Thyroid gland (tissue), 4 donors: ENCODE measurements at places on chromosomes 5 and 9. TPM values are rescaled to one million over a fixed set of nuclear protein-coding genes. Genes with fewer than 3 reads are reported as not detected.
A peak's percentile ranks its signal among the peaks of the same experiment; 100 is the strongest.

- no peaks in the 10 kb centered on the region for H3K36me3 ChIP-seq
- no peak for DNase-seq
- peaks cover 17% of the 10 kb centered on the region for H3K4me1 ChIP-seq
- H3K27ac ChIP-seq = no peak overlapping the region
- no peak overlapping the region for H3K4me3 ChIP-seq
Observed at GRCh38 chr9:27408001-27408400, 111.1 kb upstream of the EQTN start.

DNA sequence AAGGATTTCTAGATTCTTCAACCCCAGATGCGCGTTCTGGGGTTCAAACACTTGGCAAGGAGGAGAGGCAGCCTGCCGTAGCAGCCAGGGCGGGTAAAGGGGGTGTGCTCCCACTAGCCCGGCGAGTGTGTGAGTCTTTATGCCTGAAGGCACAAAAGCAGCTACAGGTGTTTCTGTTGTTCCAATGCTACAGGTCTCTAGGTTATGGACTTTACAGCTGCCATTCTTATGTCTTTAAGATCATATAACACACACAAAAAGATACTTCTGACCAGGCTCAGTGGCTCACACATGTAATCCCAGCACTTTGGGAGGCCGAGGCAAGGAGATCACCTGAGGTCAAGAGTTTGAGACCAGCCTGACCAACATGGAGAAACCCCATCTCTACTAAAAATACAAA lies 133.6 kb upstream of the RETREG1 start:
- H3K36me3 ChIP-seq = no peaks in the 10 kb centered on the region
- H3K4me1 ChIP-seq = no peaks in the 10 kb centered on the region
- H3K27me3 ChIP-seq = no peaks in the 10 kb centered on the region
- no peak overlapping the region for H3K27ac ChIP-seq
- DNase-seq = no peak
- H3K4me3 ChIP-seq = no peak overlapping the region

The CENPP gene
- total RNA-seq = 9.3 TPM

The FGFR4 gene
- 1.2 TPM for total RNA-seq

GRCh38 chr9:23850242-23850689 lies 24.2 kb upstream of the ELAVL2 start:
- H3K4me3 ChIP-seq = peak overlapping the region; percentile 23
- peak; percentile 44 for DNase-seq
- no peaks in the 10 kb centered on the region for H3K36me3 ChIP-seq
- no peak overlapping the region for H3K27ac ChIP-seq

DNA sequence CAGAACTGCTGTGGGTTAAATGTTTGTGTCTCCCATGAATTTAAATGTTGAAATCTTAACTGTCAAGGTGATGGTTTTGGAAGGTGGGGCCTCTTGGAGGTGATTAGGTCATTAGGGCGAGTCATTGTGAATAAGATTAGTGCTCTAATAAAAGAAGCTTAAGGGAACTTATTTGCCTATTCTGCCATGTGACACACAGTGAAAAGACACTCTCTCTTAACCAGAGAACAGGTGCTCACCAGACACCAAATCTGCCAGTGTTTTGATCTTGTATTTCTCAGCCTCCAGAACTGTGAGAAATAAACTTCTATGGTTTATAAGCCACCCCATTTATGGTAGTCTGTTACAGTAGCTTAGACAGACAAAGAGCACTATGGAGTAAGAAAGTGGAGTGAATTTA lies 117.9 kb upstream of the SV2C start:
- no peaks in the 10 kb centered on the region for H3K27me3 ChIP-seq
- DNase-seq = no peak
- no peak overlapping the region for H3K4me3 ChIP-seq
- no peaks in the 10 kb centered on the region for H3K4me1 ChIP-seq

- no peaks in the 10 kb centered on the region for H3K36me3 ChIP-seq
- no peaks in the 10 kb centered on the region for H3K4me1 ChIP-seq
- H3K27me3 ChIP-seq = no peaks in the 10 kb centered on the region
Observed at GRCh38 chr9:90141723-90142122, 500.9 kb downstream of the DIRAS2 start.

DNA sequence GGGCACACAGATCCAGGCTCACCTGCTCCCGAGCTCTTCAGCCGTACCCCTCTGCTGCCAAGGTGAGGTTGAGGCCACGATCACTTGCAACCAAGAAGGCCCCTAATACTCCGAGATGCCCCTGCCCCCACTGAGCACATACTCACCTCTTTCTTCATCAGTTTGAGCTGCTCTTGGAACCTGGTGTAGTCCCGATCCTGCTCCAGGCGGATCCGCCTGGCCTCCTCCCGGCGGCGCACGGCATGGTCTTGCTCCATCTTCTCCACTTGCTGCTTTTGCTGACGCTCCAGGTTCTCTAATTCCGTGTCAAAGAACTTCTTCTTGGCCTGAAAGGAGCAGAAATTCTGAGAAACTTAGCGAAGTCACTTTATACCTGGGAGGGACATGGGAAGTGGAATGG lies 75.7 kb upstream of the FBXW11 start:
- no peak for DNase-seq
- no peaks in the 10 kb centered on the region for H3K36me3 ChIP-seq
- no peak overlapping the region for H3K4me3 ChIP-seq

The PCDHA1 gene
- not detected for total RNA-seq

- DNase-seq = no peak
- no peak overlapping the region for H3K27ac ChIP-seq
- no peaks in the 10 kb centered on the region for H3K36me3 ChIP-seq
Observed at GRCh38 chr9:76570826-76571225, 111.8 kb downstream of the GCNT1 start.

DNA sequence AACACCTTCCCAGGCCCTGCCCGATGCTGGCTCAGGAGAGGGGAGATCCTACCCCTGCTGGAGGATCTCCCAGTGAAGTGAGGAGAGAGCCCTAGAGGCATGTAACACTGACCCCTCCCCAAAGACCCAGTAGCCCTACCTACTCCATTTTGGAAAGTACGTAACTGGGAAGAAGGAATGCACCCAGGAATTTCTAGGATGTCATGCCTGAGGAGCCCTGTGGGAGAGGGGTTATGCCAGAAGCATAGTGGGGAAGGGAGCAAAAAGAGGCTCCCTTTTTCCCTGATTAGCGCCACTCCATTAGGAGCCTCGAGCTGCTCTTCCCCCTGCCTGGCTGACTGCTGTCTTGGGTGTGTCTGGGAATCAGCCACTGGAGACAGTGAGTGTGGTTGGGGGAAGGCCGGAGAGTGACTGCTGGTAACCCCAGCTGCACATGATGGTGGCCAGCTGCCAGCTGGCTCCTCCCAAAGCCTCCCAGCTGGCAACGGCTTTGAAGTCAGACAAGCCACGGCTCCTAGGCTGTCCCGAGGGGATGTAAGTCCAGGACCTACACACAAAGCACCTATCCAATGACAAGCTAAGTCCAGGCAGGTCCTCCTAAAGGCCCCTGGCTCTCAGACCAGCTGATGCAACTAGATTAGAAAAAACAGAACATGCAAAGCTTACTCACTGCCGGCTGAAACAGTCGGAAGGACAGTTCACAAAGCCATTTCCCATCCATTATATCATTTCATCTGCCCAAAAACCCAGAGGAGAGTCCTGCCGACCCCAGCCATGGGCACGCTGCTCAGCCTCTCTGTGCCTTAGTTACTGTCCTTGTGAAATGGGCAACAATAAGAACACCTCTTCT lies 136.5 kb upstream of the ABCA1 start:
- no peaks in the 10 kb centered on the region for H3K27me3 ChIP-seq
- H3K36me3 ChIP-seq = no peaks in the 10 kb centered on the region
- no peak overlapping the region for H3K4me3 ChIP-seq
- peak; percentile 92 for DNase-seq
- peak overlapping the region; percentile 77 for H3K27ac ChIP-seq

The TMEM174 gene
- 0.38 TPM for total RNA-seq

The BTNL8 gene
- total RNA-seq = 7.1 TPM

- H3K4me1 ChIP-seq = no peaks in the 10 kb centered on the region
- H3K4me3 ChIP-seq = no peak overlapping the region
- H3K27me3 ChIP-seq = no peaks in the 10 kb centered on the region
- H3K36me3 ChIP-seq = no peaks in the 10 kb centered on the region
- H3K27ac ChIP-seq = no peak overlapping the region
Observed at GRCh38 chr9:112725961-112726360, 8.0 kb upstream of the INIP start.

The PCDHGB2 gene
- 7.6 TPM for total RNA-seq

The LURAP1L gene
- 2.7 TPM for total RNA-seq

The INSYN2B gene
- total RNA-seq = not detected

- H3K27ac ChIP-seq = no peak overlapping the region
- H3K4me3 ChIP-seq = no peak overlapping the region
- no peaks in the 10 kb centered on the region for H3K36me3 ChIP-seq
Observed at GRCh38 chr5:145495196-145495595, 339.9 kb downstream of the PRELID2 start.

GRCh38 chr5:142143878-142144277 lies 35.3 kb downstream of the NDFIP1 start:
- H3K4me3 ChIP-seq = no peak overlapping the region
- H3K27ac ChIP-seq = no peak overlapping the region
- no peaks in the 10 kb centered on the region for H3K4me1 ChIP-seq
- DNase-seq = no peak
- H3K27me3 ChIP-seq = no peaks in the 10 kb centered on the region

DNA sequence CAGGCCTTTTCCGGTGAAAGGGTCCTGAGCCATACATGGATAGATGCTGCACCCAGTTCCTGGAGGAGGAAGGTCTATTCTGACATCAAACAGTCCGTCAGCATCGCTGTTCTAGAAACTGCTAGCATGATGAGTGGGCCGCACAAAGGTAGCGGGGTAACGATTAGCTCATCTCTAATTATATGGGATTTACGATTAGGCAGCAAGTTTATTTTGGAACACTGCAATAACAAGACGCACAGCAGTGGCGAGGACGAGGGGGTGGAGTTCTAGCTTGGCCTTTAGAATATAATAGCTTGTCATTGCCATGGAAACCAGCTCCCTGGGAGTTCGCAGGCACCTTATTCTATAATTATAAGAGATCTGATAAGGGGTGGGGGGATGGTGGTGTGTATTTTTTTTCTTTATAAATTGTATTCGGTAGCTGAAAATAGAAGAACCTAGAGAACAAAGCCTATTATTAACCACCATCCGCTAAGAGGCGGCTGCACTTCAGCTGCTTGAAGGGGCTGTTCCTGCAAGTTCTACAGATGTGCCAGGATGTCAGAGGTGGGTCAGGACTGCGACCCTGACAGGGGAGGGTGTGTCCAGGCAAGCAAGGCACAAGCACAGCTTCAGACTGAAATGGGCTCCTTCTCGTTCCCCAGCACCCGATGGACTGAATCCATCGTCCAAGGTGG lies 311.0 kb downstream of the AGTPBP1 start:
- H3K27me3 ChIP-seq = no peaks in the 10 kb centered on the region
- H3K4me3 ChIP-seq = no peak overlapping the region
- DNase-seq = no peak
- H3K36me3 ChIP-seq = no peaks in the 10 kb centered on the region
- no peak overlapping the region for H3K27ac ChIP-seq
- H3K4me1 ChIP-seq = peaks cover 23% of the 10 kb centered on the region

GRCh38 chr5:157189223-157189622 lies 8.6 kb downstream of the ITK start:
- no peaks in the 10 kb centered on the region for H3K27me3 ChIP-seq
- no peaks in the 10 kb centered on the region for H3K4me1 ChIP-seq
- no peak for DNase-seq
- H3K36me3 ChIP-seq = no peaks in the 10 kb centered on the region
- H3K4me3 ChIP-seq = no peak overlapping the region

- peak; percentile 34 for DNase-seq
- H3K36me3 ChIP-seq = no peaks in the 10 kb centered on the region
- no peaks in the 10 kb centered on the region for H3K4me1 ChIP-seq
Observed at GRCh38 chr9:6925836-6926235, 168.1 kb downstream of the KDM4C start.

The IFNA2 gene
- not detected for total RNA-seq
